ENCODE measurements at places on chromosomes 2 and 18.

GRCh38 chr18:7072593-7072992, 45.0 kb downstream of the LAMA1 start:
- H3K27me3 ChIP-seq, result no peaks in the 10 kb centered on the region
- H3K27ac ChIP-seq, result no peak overlapping the region
- no peaks in the 10 kb centered on the region for H3K4me1 ChIP-seq
- no peaks in the 10 kb centered on the region for H3K36me3 ChIP-seq
- H3K4me3 ChIP-seq, result no peak overlapping the region

DNA sequence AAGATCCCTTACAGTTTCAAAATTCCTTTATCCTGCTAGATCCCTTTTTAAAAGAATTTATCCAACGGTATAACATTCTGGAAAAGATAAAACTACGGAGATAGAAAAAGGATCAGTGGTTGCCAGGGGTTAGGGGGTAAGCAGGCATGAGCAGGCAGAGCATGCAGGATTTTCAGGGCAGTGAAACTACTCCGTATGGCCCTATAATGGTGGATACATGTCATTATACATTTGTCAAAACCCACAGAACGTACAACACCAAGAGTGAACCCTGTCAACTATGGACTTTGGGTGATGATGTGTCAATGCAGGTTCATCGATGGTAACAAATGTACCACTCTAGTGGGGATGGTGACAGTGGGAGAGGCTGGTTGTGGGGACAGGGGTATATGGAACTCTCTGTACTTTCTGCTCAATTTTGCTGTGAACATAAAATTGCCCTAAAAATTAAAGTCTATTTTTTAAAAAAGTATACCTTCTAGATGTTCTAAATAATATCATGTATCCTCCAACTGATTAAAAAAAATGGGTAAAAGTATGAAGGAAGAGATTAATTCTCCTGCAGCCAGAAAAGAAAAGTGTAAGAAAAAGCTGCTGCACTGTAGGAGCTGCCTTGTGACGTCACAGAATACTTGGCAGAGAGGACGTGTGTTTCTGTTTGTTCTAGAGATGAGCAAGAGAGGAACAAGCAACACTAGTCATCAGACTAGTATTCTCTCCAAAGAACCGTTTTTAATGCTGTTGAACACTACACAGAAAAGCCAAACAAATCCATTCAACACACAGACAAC, 23.6 kb downstream of the ANKRD44 start:
- peaks cover 5% of the 10 kb centered on the region for H3K4me1 ChIP-seq
- no peaks in the 10 kb centered on the region for H3K27me3 ChIP-seq
- no peaks in the 10 kb centered on the region for H3K36me3 ChIP-seq
- H3K4me3 ChIP-seq, result no peak overlapping the region
- DNase-seq, result peak; percentile 79

- no peak overlapping the region for H3K4me3 ChIP-seq
- H3K27ac ChIP-seq, result peak overlapping the region; percentile 78
- peaks cover 17% of the 10 kb centered on the region for H3K4me1 ChIP-seq
- no peak for DNase-seq
These were observed 42.7 kb upstream of the TAF1B start for GRCh38 chr2:9800639-9800974.

DNA sequence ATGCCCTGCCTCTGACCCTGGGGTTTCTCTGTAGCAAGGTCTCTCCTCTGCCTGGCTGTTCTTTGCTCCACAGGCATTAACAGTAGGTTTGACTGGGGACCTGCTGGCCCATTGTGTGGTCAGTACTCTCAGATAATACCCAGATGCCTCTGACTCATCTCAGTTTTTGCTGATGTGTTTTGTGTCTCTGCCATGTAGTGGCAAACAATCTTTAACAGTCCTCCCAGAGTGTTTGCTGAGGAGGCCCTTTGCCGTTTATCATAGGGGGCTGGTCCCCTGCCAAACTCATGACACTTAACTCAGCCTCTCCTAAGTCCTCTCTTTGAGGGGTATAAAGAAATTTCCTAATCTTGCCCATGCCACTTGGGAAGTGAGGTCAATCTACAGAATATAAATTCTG, 793.7 kb upstream of the FANCL start:
- no peaks in the 10 kb centered on the region for H3K36me3 ChIP-seq
- H3K4me3 ChIP-seq, result no peak overlapping the region
- H3K27ac ChIP-seq, result no peak overlapping the region
- no peak for DNase-seq
- no peaks in the 10 kb centered on the region for H3K4me1 ChIP-seq
